ENCODE measurements at places on chromosomes 5 and 9. TPM values are rescaled to one million over a fixed set of nuclear protein-coding genes. Genes with fewer than 3 reads are reported as not detected.

Gene HMGXB3
- 40.2 TPM for total RNA-seq

Gene UHRF2
- total RNA-seq, result 33.4 TPM

Gene FBLL1
- total RNA-seq, result 0.58 TPM

Gene CENPH
- total RNA-seq, result 13.9 TPM

Gene PCDHA8
- total RNA-seq, result 0.10 TPM

Gene C5orf52
- 5.5 TPM for total RNA-seq

Gene SPOCK1
- 8.5 TPM for total RNA-seq

Gene PCDHA13
- total RNA-seq, result 0.05 TPM

Gene CEL
- total RNA-seq, result 0.61 TPM

Gene CTNNAL1
- 22.4 TPM for total RNA-seq

Gene C9orf152
- 80.1 TPM for total RNA-seq

Gene CDC26
- 31.1 TPM for total RNA-seq

Gene CCDC192
- total RNA-seq, result not detected

Gene THBS4
- 9.1 TPM for total RNA-seq

Gene CTNND2
- total RNA-seq, result 1.1 TPM

Gene GFI1B
- total RNA-seq, result 1.1 TPM

Gene SLC28A3
- 4.7 TPM for total RNA-seq

Gene FCN2
- total RNA-seq, result not detected

Gene CNTNAP3B
- 1.1 TPM for total RNA-seq

Gene STC2
- total RNA-seq, result 2.5 TPM

Gene TIMD4
- total RNA-seq, result 2.8 TPM

Gene ITGA2
- total RNA-seq, result 19.7 TPM

Gene BNIP1
- total RNA-seq, result 17.2 TPM

Gene PRRT1B
- 4.5 TPM for total RNA-seq

Gene ZFR
- 45.0 TPM for total RNA-seq

Gene TAL2
- not detected for total RNA-seq

Gene GKAP1
- 3.7 TPM for total RNA-seq

Gene FRRS1L
- 0.12 TPM for total RNA-seq

Gene MARCOL
- total RNA-seq, result not detected

Gene NR6A1
- 4.9 TPM for total RNA-seq

Gene BARHL1
- total RNA-seq, result not detected

Gene SUSD3
- total RNA-seq, result 1.6 TPM

All from colonic mucosa (tissue), 4 donors.